ENCODE measurements at places on chromosomes 3 and 15. TPM values are rescaled to one million over a fixed set of nuclear protein-coding genes. Genes with fewer than 3 reads are reported as not detected.

The CATSPER2 gene
- 2.0 TPM for total RNA-seq

The KBTBD12 gene
- total RNA-seq, result 0.03 TPM

The CCDC54 gene
- total RNA-seq, result not detected

The ANKUB1 gene
- total RNA-seq, result not detected

The SLC35A5 gene
- total RNA-seq, result 58.2 TPM

The PLA2G4D gene
- not detected for total RNA-seq

The DUSP7 gene
- total RNA-seq, result 17.5 TPM

The BNC1 gene
- 0.91 TPM for total RNA-seq

The RUBCN gene
- total RNA-seq, result 11.5 TPM

The GOLGA6L7 gene
- total RNA-seq, result not detected

The C3orf49 gene
- total RNA-seq, result not detected

The NLGN1 gene
- total RNA-seq, result 2.3 TPM
